ENCODE measurements at places on chromosomes 3 and 15.

DNA sequence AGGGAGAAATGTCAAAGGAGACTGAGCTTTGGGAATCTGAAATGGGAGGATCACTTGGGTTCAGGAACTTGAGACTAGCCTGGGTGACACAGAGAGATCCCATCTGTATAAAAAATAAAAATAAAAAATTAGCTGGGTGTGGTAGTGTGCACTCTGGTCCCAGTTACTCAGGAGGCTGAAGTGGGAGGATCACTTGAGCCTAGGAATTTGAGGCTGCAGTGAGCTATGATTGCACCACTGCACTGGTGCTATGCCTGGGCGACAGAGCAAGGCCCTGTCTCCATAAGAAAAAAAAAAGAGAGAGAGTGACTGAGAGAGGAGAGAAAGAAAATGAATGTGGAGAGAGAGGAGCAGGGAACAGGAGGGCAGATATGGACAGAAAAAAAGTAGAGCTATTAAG lies 72.8 kb downstream of the SENP2 start:
- DNase-seq: no peak

DNA sequence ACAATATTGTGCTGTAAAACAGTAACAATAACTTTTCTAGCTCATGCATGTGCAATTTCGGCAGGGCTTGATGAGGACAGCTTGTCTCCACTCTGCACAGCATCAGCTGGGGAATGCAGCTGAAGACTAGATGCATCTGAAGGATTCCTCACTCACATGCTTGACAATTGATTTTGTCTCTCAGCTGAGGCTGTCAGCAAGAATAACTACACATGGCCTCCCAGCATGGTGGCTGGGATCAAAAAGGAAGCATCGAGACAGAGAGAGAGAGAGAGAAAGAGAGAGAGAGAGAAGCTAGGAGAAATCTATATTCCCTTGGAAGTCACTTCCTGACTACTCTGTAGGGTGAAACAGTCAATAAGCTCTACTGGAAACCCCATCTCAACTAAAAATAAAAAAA lies 487.1 kb downstream of the PLOD2 start:
- DNase-seq: no peak

GRCh38 chr3:151165226-151165625 lies 37.8 kb downstream of the GPR171 start:
- no peak for DNase-seq

- DNase-seq: peak; percentile 84
These were observed 60.9 kb downstream of the STRIT1 start for GRCh38 chr3:155232605-155233004.

- no peak for DNase-seq
These were observed 34.7 kb downstream of the SCG5 start for GRCh38 chr15:32676169-32676568.

- DNase-seq: no peak
These were observed 304.1 kb downstream of the MCTP2 start for GRCh38 chr15:94535298-94536048.

DNA sequence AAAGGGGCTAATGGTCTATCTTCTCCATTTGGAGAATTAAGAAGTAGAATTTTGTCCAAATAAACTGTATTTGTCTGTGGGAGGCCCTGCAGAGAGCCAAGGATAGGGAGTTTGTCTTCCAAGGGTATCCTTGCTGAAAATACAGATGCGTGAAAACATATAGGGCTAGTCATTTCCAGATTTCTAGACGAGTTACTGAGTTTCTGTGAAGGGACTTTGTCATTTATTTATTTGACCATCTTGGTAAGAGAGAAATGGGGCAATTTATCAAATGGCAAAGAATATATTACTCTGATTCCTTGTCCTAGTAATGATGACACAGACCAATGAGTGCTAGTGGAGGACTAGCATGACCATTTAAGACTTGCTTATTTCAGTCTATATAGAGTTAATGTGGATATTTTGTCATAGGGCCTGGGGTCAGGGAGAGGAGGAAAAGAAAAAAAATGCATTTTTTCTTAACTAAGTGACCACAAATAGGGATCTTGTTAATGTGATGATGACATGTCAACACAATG lies 376.6 kb upstream of the ONECUT1 start:
- no peak for DNase-seq

GRCh38 chr3:20490996-20491395 lies 305.0 kb upstream of the SGO1 start:
- DNase-seq: no peak

GRCh38 chr3:122538956-122539490 lies 24.3 kb upstream of the KPNA1 start:
- no peak for DNase-seq

DNA sequence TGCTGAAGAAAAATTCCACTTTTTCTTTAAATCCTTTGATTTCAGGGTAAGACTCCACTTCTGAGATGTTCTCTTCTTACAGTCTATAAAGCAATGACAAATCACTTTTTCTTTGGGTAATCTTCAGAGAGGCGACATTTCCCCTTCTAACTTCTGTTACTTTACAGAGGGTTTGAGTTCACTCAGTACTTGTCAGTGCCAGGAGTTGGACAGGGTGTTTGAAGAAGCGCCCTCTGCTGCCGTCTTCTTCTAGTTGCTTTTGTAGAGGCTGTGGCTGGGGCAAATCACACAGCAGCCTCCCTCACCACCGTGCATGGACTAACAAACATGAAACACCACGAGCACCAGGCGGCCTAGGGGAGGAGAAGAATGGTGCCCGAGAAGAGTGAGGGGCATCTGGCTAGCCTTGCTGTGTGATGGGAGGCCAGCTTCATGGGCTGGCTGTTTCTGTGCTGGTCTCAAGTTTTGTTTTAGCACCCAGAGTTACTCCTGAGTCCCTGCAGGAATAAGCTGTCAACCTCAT lies at the start of gene CD80:
Gene CD80 (minus strand): TSS at position 174 of the 523 bp plus-strand sequence. CDS start 1,886 bp downstream, outside the sequence.
- DNase-seq: peak; percentile 28

- no peak for DNase-seq
These were observed 85.1 kb upstream of the PIAS1 start for GRCh38 chr15:67968966-67969365.

- no peak for DNase-seq
These were observed 336.4 kb upstream of the LRRFIP2 start for GRCh38 chr3:37510755-37511154.

DNA sequence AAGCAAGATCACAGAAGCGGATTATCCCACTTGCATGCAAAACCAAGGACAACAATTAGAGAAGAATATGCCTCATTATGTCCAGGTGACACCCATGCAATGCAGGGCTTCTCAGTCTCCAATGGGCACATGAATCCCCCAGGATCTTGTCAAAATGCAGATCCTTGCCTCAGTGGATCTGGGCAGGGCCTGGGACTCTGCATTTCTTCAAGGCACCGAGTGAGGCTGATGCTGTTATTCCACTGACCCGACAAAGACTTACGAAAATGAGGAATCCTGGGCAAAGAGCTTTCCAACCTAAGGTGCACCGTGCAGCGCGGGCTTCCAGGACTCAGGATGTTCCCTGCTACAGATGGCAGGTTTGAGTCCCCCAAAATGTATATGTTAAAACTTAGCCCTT lies 99.2 kb downstream of the ATP10A start:
- no peak for DNase-seq

DNA sequence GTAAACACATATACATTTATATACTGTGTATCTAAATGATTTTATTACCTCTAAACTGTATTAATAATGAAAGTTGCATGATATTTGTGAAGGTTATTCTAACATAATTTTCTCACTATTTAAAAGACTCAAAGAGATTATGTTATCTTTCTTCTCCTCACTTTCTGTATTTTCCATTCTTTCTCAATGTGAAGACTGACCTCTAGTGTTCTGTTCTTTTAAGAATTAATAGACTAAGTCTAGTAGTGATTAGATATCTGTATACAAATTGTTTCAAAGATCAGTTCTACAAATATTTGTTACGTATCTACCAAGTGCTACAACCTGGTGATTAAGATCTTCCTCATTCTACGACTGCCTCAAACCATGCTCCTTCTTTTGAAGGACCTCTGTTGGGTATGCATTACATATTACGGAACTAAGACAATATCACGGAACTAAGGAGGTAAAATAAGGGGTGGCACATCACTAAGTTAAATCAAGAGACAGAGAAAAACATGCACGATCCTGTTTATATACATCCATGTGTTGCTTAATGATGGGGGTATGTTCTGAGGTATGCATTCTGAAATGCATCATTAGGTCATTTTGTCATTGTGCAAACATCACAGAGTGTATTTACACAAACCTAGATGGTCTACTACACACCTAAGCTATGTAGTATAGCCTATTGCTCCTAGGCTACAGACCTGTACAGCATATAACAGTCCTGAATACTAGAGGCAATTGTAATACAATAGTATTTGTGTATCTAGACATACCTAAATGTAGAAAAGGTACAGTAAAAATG lies 161.5 kb upstream of the KBTBD8 start:
- DNase-seq: no peak

- DNase-seq: no peak
These were observed 123.3 kb downstream of the XXYLT1 start for GRCh38 chr3:195147649-195148080.

DNA sequence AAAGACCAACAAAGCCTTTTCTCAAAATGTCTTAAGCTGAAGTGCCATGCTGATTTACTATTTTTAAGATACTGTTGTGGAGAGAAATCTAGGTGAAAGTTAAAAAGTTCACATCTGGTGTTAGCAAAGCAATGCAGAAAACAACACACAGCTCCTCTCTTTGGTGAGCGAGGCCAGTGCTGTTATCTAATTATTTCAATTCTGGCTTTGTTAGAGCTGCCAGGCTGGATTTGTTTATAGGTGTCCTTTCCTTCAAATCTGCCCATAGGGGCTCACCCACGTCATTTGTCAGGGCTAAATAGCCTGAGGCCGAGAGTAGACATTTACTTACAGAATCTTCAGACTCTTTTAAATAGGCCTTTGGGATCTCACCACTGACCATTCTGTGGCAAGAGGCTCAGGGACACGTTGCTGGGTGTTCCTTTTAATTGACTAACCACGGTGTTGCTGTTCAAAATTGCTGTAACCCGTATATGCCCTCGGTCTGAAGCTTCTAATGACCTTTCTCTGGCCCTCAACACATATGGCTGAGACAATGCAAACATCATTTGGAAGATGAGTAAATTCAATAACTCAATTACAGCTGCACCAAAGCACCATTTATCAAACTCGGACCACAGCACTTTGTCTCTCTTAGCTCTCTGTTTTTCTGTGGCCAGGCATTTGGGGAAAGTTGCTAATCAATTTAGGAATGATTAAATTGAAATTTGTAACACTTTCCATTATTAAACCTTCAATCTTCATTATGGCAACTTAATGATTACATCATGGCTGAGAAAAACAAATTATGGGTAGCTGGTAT lies 152.6 kb downstream of the PDZRN3 start:
- no peak for DNase-seq

DNA sequence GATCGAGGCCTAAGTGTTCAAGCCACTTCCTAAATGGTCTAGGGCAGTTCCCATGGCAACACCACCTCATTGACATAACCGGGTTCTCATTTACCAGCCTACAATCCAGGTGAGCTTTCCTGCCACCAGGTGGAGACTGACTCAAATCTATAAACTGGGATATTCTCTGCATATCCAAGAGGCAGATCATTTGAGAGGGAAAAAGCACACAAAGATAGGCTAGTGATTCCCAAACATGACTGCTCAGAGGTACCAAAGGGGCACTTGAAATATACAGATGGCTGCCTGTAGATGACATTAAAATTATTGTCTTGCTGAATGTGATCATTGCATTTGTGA lies 141.3 kb upstream of the PROK2 start:
- DNase-seq: peak; percentile 4

DNA sequence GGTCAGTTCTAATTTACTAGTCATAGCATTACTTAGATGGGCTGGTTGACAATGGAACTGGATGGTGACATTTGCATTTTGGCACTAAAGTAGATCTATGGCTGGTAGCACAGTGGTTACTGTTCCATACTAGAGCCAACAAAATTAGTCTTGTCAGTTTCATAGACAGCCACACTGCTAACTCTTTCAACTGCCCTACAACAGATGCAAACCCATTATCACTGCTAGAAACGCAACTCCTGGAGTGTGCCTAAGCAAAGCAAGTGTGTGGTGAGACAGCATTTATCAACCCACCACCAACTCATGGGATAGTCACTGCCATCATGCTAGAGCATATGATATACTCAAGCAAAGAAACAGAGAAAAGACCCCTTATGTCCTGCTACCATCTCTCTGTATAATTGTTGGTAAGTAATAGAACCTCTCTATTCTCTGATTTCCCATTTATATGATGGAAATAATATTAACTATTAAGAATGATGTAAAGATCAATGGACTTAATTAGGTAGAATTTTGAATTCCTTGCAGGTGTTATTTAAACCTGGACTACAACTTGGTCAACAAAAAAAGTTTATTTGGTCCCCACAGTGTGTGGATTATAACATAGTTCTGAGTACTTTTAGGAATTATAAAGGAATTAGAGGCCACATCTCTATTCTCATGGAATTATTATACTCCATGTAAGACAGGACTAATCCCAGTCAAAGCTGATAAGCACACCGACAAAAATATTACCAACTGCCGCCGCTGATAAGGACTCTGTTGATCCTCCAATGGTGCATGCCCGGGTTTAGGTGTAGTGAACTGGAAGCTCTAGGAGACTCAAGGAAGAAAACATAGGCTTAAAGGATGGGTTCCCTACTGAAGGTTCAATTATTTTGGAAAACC lies 19.9 kb upstream of the ABHD5 start:
- DNase-seq: no peak

- DNase-seq: no peak
These were observed 23.5 kb upstream of the HES1 start for GRCh38 chr3:194112120-194113106.

DNA sequence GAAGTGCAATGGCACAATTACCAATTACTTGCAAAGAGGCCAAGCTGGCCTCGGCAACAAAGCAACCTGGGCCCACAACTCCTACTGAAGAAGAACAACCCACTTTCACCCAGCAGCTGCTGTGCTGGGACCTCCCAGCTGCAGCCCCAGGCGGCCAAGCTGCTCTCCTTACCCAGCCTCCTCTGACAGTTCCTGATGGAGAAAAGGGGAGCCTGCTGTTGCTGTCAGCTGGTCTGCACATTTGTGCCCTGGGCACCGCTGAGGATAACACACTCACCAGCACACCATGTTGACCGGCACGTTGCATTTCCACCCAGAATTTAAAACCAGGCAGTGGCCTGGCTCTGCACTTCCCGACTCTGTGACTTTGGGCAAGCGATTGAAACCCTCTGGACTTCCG lies 33.6 kb downstream of the SSUH2 start:
- no peak for DNase-seq

GRCh38 chr3:56997675-56998074 lies 62.8 kb upstream of the SPATA12 start:
- peak; percentile 56 for DNase-seq

Measured in fibroblast of skin of abdomen (primary cell).